ENCODE measurements at places on chromosomes 6 and 20.
A peak's percentile ranks its signal among the peaks of the same experiment; 100 is the strongest.

- DNase-seq, result no peak
These were observed 52.1 kb downstream of the TRAF3IP2 start for GRCh38 chr6:111553580-111553979.

- no peak for DNase-seq
These were observed 125.9 kb downstream of the COL9A1 start for GRCh38 chr6:70176842-70177550.

- no peak for DNase-seq
These were observed 193.2 kb upstream of the VGLL2 start for GRCh38 chr6:117072134-117072533.

GRCh38 chr20:11204926-11205768 is 531.3 kb upstream of the JAG1 start:
- no peak for DNase-seq

DNA sequence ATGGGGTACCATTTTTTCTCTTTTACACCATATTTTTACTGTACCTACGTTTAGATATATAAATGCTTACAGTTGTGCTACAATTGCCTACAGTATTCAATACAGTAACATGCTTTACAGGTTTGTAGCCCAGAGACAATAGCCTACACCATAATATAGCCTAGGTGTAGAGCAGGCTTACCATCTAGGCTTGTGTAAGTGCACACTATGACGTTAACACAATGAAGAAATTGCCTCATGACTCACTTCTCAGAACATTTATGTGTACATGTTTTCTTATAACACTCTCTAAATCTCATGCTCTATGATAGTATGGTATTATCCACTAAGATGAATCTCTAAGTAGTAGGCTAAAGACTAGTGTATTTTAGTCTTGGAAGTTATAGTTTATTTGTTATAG is 13.5 kb downstream of the GPR63 start:
- no peak for DNase-seq

- no peak for DNase-seq
These were observed 39.0 kb downstream of the DSE start for GRCh38 chr6:116409756-116410155.

DNA sequence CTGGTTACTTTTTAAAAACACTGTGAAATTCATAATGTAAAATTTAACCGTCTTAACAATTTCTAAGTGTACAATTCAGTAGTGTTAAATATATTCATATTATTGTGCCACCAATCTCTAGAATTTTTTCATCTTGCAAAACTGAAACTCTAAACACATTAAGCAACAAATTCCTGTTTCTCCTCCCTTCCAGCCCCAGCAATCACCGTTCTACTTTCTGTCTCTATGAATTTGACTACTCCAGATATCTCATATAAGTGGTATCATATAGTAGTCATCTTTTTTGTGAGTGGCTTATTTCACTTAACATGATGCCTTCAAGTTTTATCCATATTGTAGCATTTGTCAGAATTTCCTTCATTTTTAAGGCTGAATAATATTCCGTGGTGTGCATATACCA is 44.7 kb downstream of the RSPH3 start:
- no peak for DNase-seq

DNA sequence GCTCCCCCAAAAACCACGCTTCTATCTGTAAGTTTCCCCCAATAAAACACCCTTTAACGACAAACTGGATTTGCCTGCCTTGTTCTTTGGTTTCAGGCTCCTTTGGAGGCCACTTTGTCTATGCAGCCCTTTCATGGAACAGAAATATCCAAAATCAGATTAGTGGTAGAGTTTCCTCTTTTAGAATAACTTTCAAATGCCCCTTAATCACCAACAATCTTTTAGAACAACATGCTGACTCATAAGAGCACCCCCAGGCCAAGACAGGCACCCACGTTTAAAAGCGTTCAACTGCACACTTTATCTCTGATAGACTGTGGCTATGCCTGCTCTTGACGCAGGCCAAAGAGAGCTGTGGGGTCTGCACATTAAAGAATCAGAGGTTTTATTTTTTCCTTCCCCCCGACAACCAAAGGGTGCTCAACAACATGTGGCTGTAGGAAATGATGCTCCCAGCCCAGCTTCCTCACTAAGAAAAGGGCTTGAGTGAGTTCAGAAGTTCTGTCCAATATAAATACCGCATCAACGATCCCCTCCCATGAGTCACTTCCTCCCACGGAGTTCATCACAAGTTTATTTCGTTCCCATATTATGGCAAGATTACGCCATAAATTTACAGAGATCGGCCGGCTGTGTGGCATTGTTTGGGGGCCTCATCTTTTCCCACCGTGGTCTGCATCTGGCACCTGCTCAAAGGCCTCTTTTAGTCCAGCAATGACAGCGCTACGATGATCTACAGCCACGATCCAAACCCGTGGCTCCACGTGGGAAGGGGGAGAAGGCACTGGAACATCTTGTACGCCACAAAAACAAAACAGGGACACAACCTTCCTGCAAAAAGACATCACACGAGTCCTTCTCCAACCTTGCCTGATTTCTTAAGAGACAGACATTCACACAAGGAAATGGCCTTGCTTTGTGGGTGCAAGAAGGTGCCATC is 88.8 kb upstream of the NFATC2 start:
- DNase-seq, result no peak

GRCh38 chr6:40258531-40258930 is 324.3 kb upstream of the MOCS1 start:
- DNase-seq, result no peak

DNA sequence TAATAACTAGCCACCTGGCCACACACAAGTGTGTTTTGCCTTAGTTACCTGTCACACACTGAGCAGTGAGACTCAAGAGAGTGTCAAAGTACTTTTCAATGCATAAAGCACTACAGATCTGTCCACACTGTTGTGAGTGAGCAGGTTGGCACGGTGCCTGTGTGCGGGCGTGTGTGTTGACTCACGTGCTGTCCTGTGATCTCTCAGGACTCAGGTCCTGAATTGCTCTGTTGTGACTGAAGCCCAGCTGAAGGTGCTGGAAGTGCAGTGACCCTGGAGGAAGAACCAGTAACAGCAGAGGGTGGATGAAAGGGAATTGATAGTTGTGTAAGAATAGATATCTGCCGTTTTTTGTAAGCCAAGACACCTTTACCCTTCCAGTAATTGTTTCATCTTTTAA is 18.3 kb downstream of the SLC16A10 start:
- DNase-seq, result no peak

DNA sequence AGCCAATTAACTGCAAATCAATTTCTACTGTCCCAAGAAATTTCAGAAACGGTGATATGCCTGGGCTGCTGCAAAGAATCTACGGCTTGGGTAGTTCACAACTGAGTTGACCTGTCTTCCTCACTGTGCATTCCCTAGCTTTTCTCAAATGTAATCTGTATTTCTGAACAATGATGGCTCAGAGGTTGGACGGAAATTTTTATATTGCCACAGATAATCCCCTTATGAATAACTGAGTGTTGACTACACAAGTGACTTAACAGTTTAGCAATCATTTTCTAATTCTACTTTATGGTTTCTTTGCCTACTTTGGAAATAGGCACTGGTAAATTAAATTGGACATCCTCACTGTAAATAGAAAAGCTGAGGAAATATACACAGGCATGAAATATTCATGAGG is 94.5 kb downstream of the ARHGAP18 start:
- DNase-seq, result no peak

DNA sequence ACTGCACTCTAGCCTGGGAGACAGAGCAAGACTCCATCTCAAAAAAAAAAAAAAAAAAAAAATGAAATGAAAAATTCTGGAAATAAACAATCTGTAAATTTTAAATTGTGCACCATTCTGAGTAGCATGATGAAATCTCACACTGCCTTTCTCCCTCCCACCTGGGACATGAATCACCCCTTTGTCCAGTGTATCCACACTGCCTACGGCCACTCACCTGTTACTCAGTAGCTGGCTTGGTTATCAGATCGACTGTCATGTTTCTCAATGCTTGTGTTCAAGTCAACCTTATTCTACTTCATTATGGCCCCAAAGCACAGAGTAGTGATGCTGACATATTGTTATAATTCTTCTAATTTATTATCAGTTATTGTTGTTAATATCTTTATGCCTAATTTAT is 58.7 kb upstream of the MTHFD1L start:
- no peak for DNase-seq

GRCh38 chr6:79737172-79737571 is 106.0 kb downstream of the SH3BGRL2 start:
- no peak for DNase-seq

DNA sequence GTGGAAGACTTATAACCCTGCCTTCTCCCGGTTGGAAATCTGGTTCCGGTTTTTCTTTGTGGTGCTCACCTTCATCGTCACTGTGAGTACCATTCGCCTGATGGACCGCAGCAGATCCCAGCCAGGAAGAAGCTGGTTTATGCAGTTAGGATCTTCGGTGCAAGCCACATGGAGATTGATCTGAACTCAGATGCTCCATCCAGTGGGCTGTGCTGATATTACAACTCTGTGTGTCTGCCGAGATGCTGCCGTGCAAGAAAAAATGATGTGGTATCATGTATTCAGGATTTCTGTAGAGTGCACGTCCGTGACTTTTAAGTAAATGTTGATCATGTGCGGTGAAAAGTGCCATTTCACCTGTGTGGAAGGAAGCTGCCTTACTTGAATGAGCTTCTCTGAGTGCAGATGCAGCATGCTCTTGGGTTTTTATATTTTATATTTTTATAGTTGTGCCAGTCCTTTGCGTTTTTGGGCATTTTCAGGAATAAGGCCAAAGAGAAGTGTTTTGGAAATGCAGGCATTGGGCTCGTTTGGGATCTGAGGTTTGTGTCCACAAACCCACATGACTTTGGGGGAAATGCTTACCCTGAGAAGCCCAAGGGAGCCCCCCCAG is 39.2 kb downstream of the DYNLT1 start:
- DNase-seq, result peak; percentile 7

DNA sequence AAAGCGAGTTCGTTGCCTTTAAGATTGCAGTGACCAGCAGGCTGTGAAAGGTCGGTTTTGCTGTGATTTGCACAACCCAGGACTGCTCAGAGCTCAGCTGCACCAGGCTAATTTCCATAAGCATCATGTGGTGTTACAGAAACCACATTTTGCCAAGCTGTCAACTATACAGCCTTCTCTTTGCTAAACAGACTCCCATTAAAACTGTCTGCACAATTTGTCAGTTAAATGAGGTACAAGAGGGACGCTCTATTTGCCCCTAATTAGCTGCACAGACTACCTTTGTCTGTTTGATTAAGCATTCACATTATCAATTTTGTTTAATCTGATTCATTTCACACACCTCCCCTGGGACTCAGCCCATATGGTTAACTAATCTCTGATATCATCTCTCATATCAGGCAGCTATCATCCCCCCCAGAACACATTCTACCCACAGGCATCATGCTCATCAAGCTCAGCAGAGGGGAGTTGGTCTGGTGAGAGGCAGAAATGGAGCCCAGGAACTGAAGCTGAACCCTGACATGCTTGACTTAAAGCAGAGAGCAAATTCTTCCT is 62.1 kb downstream of the OLIG3 start:
- DNase-seq, result no peak

- no peak for DNase-seq
These were observed 963 bp downstream of the FOXF2 start for GRCh38 chr6:1390133-1390945.

DNA sequence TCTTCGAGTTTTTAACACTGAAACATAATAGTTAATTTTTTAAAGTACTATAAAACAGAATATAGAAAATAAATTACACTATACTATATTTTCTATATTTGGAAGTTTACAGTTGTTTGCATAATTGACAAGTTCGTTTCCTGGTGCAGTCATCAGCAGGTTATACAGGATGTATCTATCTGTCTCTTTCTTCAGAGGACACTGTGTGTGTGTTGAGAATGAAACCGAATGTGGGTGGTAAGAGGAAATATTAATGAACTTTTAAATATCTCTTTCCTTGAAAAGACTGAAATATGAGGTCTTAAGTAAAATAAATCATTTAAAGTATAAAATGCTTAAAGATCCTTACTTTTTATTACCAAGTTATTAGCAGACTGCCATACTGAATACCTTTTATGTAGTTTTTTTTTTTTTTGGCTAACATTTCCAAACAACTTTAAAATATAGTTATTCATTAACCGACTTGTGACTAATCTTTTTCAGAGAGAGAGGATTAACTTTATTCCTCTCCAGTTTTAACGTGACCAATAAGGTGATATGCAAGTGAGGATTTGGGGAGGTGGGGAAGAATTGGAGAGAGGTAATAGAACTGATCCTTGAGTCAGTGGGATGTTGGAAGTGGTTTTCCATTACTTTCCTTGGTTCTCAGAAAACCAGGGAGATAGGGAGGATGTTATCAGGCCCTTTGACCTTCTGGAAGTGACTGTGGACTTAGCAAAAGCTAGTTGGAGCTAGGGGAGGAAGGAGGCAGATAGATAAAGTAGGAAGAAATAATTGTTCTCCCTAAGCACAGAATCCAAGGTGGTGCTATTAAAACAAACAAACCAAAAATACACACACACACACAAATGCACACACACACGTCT is 380.0 kb upstream of the FLRT3 start:
- DNase-seq, result no peak

DNA sequence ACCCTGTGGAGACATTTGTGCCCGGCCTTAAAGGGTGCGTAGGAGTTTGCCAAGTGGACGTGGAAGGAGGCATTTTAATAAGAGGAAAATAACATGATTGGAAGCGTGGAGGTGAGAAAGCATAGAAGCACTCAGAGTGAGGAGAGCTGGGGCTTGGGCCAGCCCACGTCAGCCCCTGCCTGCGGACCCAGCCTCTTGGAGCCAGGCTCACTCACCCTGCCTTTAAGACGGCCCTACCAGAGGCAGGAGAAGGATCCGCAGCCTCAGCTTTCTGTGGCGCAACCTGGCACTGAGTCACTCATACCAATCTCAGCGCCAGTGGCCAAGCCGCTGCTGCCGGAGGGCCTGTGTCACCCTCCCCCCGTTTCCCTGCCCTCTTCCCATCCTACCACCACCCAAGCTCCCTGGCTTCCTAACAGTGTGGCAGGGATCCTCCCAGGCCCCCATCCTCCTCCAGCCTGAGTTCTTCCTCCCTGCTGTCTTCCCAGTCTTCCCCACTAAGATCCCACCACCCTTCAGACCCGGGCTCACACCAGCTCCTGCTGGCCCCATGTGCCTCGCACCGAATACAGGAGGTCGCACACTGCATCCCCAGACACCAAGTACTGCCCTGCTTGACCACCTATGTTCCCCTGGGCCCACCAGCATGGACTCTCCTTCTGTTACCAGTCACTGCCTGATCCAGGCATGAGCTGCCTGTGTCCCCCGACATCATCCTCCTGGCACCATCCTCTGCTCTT is 285.2 kb downstream of the UST start:
- no peak for DNase-seq

DNA sequence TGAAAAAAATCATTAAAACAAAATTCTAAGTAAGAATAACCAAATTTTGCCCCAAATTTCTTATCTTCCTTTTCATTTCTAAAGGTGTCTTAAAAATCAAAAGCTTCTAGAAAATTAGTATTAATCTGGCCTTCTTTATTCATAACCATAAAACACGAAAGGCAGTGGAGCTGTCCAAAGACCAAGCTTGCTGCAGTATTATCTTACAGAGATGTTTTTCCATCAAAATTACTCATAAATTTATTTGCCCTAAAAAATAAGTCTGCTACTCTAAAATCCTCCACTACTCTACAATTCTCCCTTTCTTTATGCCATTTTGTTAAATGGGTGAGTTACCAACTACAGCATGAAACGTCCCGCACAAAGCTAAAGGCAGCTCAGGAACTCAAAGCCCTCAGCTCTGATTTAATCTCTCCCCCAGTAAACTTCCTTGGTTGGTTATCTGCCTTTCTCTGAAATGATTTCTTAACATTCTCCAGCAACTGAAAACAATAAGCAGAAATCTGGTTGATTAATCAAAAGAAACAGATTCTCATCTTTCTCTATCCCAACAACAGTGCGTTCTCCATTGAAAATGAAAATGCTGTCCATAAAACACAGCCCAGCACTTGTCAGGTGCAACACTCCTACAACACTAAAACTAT is 2.1 kb downstream of the USP49 start:
- DNase-seq, result no peak

- DNase-seq, result no peak
These were observed 128.1 kb downstream of the OPRM1 start for GRCh38 chr6:154167126-154167525.
